Bronchial smooth muscle cell (primary cell): ENCODE measurements at places on chromosomes 3 and 15. TPM values are rescaled to one million over a fixed set of nuclear protein-coding genes. Genes with fewer than 3 reads are reported as not detected.

GOLGA6B gene
- under 0.01 TPM in 1 of 2 replicates, not detected in the other for total RNA-seq

TTBK2 gene
- 6.0 and 8.2 TPM in 2 replicates for total RNA-seq

HRH1 gene
- 22.5 and 38.1 TPM in 2 replicates for total RNA-seq

PYDC2 gene
- not detected in 2 replicates for total RNA-seq

PIERCE2 gene
- 0.60 and 0.95 TPM in 2 replicates for total RNA-seq

IL17RE gene
- 0.52 and 0.63 TPM in 2 replicates for total RNA-seq

ELP6 gene
- total RNA-seq: 39.2 and 41.1 TPM in 2 replicates

HTR3E gene
- total RNA-seq: not detected in 2 replicates

GABRA5 gene
- not detected in 2 replicates for total RNA-seq

OXSM gene
- 8.8 and 9.0 TPM in 2 replicates for total RNA-seq

TM6SF1 gene
- total RNA-seq: 1.9 and 2.0 TPM in 2 replicates

GRM7 gene
- not detected in 2 replicates for total RNA-seq

CTDSPL2 gene
- total RNA-seq: 45.4 and 66.9 TPM in 2 replicates

NOX5 gene
- total RNA-seq: 0.63 and 1.8 TPM in 2 replicates

RASL12 gene
- total RNA-seq: 31.7 and 58.0 TPM in 2 replicates

TMEM266 gene
- 0.16 and 0.17 TPM in 2 replicates for total RNA-seq
